ENCODE measurements at places on chromosomes 1 and 21.

DNA sequence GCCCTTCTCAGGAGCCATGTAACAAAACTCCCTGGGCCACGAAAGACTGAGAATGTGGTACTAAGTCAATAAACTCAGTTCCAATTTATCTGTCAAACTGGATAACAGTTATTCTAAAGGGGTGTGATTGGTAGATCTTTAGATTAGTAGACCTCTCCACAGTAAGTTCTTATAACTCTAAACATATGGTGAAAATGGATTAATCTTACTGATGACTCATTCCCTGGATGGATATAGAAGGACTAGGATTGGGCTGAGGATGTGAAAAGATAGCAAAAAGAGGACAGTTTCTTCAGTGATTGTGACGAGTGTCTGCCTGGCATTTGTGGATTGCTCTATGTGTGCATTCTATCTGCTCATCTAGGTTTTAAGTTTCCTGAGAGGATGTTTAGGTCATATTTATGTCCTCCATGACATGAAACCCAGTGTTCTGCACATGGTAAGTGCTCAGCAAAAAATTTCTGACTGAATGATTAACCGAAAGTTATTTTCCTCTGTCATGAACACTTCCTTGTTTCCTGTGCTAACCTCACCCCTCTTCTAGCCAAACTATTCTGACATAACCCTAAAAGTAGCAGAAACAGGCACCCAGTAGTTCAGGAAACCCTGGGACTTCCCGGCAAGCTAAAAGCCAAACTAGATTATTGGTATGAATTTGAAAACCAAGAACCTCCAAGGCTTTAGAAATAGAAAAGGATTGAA is 397.5 kb upstream of the PLXNA2 start:
- DNase-seq, result no peak

- no peak for DNase-seq
Measured at GRCh38 chr21:42558846-42559245, 45.2 kb downstream of the SLC37A1 start.

DNA sequence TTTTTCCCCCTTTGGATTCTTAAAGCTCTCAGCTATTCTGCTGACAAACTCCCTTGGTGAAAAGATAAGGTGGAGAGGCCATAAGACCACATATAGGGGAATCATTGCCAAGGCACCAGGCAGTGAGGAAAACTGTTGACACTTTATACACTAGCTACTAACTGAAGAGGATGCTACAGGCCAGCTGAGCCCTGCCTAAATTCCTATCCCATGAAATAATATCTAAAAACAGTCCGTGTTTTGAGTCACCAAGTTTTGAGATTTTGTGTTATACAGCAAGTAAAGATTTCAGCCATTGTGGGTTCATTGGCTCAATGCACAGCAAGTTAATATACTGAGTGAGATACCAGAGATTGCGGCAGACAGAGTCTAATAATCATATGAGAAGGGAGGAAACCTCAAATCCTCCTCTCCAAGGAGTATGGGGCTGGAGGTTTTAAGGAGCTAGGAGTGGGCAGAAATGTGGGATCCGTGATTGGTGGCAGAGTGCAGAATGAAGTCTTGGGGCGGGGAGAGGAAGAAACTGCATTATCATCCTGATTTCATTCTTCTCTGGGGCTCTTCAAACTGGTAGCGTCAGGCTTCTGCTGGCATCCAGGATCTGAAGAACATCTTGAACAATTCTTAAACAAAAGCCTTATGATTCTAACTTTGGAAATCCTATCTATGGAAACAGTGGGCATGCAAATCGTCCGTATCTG is 9.2 kb downstream of the CLDN8 start:
- peak; percentile 89 for DNase-seq

GRCh38 chr1:243477731-243478290 is 222.0 kb downstream of the SDCCAG8 start:
- no peak for DNase-seq

- no peak for DNase-seq
Measured at GRCh38 chr1:109258481-109259466, 9.4 kb downstream of the CELSR2 start.

GRCh38 chr21:44686000-44686781 is 4.2 kb upstream of the KRTAP12-1 start:
- DNase-seq, result no peak

- DNase-seq, result peak; percentile 27
Measured at GRCh38 chr1:173137107-173137706, 69.9 kb downstream of the TNFSF4 start.

DNA sequence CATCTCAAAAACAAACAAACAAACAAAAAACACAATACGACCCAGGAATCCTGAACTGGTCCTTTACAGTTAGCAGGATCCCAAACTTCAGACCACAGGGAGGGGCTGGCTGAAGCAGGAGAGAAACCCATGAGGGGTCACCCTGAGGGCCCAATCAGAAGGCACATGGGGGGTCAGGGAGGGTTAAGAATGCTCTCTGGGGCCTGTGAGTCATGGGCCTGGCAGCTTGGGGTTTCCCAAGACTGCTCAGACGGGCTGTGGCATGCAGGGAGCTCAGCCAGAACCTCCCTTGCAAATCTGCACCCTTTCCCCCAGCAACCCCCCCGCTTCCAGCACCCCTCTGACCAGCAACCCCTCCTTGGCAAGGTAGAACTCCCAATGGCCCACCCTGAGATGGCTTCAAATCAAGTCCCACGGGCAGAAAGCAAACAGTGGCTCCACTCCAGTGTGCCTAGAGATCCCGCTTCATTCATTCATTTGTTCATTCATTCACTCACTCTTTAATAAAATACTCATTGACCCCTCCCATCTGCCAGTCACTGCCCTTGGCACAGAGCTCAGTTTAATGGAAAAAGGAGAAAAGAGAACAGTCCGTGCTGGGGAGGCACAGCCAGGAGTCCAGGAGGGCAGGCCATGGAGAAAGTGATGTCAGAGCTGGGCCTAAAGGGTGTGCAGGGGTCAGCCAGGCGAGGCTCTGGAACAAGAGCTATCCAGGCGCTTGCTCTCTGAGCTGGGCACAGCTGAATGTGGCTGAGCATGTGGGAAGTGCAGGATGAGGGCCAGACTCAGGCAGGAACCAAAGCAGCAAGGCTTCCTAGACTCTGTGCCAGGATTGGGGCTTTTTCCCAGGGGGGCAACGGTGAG is 8.2 kb downstream of the UQCRHL start:
- DNase-seq, result peak; percentile 97

DNA sequence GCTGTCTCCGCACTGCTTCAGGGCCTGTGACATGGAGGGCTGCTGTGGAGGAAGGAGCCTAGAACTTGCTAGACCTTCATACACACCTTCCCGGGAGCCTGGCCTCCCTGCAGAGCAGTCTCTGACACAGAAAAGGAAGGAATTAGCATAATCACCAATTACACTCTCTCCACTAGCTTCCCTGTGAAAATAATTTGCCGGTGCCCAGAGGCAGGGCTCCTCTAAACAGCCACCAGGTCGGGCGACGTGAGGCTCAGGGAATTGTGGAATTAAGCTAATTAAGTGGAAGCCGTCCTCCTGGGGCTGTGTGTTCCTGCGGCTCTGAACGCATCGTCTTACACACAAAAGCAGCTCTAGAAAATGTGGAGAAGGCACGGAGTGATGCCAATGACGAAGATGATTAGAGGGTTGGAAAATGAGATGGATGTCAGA is 82.6 kb downstream of the NENF start:
- no peak for DNase-seq

DNA sequence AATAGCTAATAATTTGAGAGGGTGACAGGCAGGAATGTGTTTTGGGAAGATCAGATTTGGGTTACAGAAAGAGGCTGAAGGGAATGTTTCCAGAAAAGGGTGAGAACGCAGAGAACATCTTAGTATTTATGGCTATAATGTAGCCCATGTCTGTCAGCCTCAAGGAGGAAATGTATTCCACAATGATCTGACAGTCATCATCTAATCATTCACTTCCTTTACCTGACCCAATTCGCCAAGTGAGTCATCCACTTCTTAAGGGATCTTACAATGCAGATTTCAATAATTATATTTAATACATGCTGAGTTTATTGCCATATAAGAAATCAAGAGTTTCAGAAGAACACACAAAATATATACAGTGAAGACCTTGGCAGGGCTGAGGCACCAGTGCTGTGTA is 10.8 kb downstream of the TRIM45 start:
- DNase-seq, result no peak

- no peak for DNase-seq
Measured at GRCh38 chr1:231052777-231053176, 12.7 kb upstream of the FAM89A start.

DNA sequence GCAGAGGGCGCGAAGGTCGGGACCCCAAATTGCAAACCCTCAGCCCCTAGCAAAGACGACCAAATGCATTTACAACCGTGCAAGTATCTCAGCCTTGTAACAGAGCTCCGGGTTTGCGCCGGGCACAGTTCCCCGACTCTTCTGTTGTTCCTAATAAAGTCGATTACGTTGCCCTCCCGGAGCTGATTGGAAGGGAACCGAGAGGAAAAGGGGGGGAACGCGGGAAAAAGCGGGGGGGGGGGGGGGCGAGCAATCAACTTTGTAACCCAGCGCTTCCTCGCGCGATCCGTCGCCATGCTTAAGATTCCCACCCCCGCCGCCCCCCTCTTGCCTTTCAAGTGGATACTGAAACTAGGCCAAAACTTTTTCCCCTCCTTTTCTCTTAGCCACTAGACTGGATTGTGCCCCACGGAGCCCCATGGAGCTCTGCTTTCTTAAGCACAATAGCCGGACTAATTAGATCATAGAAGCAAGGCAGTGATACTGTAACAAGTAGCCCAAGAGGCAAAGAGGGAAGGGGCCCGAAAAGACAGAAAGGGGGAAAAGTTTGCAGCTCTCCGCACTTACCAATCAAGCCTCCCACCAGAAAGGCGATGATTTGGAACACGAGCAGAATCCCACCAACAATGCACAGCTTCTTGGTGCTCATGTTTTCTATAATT is 565 bp downstream of the WLS start:
- peak; percentile 49 for DNase-seq

- DNase-seq, result no peak
Measured at GRCh38 chr1:32341971-32342370, 5.9 kb upstream of the MARCKSL1 start.

DNA sequence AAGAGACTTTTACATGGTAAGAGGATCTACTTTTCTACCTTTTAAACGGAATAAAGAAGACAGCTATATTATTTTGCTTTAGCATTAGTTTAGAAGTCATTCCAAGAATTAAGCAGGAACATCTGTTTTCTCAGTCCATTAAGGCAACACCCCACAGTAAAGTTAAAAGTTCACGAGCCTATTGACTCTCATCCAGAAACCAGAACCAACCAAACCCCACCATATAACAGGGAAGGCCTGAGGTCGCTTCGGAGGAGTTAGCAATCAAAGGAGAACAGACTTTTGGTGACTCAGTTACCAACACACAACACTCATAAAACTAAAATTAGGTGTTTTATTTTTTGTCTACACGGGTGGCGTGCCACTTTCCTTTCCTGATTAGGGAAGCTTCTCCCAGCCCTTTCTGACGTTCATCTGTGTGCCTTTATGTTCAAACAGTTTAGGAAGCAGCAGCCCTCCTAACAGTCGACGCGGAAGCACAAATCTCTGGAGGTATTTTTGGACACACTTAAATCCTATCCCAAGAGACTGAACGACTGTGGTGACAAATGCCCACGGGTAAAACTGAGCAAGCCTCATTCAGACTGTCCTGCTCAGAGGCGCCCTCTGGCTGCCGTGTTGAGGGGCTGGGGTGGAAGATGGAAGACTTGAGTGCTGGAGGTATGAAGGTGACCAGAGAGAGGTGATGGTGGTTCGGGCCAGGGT is 8.6 kb upstream of the PLA2G2C start:
- DNase-seq, result peak; percentile 23

- DNase-seq, result no peak
Measured at GRCh38 chr1:152817309-152817708, 5.5 kb downstream of the LCE1B start.

DNA sequence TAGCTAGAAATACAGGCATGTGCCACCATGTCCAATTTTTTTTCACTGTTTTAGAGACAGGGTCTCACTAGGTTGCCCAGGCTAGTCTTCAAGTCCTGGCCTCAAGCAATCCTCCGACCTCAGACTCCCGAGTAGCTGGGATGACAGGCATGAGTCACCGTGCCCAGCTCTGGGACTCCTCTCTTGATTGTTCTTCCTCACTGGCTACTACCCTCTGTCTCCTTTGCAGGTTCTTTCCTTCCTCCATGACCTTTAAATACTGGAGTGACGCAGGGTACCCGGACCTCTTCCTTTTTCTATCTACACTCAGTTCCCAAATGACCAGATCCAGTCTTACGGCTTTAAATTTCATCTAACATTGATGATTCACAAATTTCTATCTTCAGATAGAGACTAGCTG is 34.9 kb downstream of the ASH1L start:
- DNase-seq, result no peak

GRCh38 chr1:27622828-27623227 is 12.2 kb downstream of the FGR start:
- DNase-seq, result no peak

GRCh38 chr21:38639571-38640354 is 141.5 kb upstream of the ERG start:
- no peak for DNase-seq

DNA sequence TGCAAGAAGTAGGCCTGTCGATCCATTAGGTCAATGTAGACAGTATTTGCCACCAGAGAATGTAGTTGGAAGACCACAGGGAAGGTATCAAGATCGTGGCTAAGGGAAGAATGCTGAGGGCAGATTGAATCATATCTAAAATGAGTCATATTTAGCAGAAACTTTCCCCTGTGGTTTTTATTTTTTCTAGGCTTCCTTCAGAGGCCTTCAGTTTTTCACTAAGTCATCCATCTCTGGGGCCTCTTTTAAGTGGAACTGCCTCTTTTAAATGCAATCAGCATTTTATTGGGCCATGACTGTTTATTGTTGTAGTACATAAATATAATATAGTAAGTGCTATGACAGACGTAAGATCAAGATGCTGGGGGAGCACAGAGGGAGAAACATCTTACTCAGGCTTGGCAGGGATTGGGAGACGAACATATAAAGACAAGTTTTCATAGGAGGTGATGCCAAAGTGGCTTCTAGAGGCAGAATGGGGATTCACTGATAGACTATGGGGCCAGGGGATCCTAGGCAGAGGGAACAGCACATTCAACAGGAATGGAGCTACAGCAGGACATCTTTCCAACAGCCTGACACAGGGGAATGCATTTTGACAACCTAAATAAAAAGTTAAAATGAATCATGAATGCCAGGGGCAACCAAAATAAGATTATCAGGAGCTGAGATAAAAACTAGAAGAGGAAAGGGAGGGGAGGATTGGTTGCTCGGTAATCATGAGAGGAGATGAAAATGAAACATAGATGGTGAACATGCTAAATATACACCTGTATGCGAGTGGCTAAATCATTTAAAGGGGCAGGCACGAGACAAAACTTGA is 20.1 kb downstream of the UBE2U start:
- DNase-seq, result peak; percentile 92

Measured in A172 (cell line).